ENCODE measurements at places on chromosomes 7 and 10.

DNA sequence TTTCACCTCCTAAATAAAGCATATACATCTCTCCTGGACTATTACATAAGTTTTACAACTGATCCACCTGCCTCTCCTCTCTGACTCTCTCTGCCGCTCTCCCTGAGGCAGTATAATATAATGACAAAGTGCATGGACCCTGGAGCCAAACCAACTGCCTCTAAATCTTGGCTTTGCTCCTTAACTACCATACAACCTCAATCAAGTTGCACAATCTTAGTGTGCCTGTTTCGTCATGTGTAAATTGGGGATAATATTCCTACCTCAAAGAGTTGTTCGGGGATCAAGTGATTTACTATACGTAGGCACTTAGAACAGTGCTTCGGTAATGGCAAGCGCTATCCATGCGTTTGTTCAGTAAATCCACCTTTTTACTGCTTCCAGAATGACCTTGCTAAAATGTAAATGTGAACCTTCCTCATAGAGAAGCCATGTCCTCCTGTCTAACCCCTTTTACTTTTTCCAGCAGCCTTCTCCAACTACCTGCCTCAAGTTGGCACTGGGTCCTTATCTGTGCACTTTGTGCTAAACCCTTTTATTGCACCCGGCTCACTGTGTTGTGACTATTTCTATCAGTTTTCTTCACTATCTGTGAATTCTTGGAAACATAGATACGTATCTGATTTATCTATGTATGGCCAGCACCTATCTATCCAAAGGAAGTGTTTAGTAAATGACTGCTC, 30.6 kb upstream of the DLD start:
- no peak for DNase-seq

DNA sequence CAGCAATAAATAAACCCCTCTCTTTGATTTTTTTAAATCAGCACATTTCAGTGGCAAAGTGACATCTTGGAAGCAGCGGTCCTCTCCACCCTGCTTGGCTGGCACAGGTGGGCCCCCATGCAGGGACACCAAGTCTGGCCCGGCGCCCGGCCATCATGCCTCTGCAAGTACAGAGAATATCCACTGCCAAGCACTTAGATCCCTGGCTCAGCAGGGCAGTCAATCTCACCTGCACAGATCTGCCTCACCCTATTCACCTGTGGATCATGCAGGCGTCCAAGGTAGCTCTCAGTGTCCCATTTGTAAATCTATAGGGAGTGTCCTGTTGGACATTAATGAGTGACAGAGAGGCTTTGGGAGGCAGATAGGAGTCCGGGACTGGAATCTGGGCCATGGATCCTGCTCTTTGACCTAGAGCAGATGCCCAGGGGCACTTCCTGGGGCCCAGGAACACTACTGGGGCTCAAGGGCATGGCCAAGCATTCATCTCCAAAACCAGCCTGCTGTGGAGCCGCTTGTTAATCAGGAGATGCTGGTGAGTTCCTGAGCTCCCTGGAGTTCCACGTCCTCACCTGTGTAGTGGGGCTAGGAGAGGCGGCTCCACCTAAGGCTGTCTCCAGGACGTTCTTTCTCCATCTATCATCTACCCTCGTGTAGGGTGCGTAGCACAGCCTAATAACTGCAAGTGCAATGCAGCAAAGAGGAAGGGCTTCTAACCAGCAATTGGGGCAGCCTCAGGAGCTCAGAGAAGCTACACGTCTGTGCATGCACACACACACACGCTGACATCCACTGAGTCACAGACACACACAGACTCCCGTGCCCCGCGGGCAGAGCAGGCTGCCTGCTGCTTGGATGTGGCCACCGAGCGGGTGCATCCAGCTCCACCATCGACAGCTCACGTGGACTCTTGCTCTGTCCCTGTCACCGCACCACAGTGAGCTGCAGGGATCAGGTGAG, 123.6 kb downstream of the OAT start:
- peak; percentile 82 for DNase-seq

DNA sequence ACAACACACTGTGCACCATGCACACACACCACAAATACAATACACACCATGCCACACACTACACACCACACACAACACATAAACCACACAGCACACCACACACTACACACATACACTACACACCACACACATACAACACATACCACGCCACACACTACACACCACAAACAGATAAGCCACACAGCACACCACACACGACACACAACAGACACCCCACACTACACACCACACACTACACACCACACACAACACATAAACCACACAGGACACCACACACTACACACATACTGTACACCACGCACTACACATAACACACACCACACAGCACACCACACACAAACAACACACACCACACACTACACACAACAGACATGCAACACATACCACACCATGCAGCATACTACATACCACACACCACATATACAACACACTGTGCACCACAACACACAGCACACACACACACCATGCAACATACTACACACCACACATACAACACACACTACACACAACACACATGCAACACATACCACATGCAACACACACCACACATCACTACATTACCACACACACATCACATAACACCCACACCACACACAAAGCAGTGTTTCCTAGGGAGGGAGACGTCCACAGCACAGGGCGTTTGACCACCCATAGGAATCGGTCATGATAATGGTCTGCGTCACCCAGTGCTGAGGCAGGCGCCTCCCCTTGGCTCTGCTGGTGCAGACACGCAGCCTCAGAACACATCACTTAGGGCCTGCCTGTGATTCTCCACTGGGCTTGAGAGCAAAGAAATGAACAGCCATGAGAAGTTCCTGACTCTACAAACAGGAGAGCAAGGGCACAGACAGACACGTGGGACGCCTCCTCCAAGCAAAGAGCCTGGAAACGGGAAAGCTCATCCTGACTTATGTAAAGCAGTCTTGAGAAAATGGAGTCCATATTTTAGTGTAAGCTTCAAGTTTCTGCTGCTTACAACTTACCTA, 458.3 kb downstream of the PTPRN2 start:
- DNase-seq = no peak

DNA sequence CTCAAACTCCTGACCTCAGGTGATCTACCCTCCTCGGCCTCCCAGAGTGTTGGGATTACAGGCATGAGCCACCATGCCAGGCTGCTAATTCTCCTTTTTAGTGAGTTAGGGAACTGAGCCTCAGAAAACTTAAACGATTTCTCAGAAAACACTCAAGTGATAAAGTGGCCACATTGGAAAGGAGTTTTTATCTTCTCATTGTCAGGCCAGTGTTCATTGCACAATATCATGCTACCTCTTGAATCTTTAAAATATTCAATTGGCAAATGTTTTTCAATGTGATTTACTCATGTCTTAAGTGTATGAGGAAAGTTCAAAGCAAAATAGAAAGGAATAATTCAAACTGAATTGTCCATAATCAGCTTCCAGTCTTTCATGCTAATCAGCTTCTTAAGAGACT, 80.7 kb downstream of the ITGB8 start:
- no peak for DNase-seq

DNA sequence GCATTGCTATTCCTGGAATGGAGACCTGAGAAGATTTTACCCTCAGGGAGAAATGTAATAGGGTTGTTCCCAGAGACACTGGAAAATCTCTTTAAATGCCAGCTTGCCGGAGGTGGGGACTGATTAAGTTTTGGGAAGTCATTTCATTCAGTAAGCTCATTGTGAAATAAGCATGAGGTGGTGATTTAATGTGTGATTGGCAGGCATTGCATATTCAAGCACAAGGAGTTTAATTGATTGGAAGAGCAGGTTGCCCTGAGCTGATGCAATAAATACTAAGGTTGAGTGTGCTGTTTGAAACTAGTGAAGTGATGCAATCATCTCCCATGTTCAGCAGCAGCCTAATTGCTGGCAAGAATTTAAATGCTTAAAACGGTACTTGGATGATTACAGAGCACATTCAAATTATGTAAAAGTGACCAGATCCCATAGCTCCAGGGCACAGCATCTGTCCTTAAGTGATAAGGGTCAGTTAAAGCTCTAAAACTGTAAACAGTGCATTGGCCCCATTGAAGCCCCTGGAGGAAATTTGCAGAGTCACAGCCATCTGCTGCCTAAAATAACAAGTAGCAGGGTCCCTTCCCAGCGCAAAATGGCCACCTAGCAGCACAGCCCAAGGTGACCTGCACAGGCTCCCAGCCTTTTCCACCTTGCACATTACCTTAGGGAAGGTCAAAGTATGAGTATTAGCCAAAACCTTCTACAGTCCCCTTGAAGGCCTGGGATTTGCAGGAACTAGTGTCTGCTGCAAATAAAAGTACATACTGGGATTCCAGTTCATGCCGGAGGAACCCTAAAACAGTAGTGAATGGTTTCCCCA, 92.1 kb downstream of the CCDC71L start:
- DNase-seq = no peak

DNA sequence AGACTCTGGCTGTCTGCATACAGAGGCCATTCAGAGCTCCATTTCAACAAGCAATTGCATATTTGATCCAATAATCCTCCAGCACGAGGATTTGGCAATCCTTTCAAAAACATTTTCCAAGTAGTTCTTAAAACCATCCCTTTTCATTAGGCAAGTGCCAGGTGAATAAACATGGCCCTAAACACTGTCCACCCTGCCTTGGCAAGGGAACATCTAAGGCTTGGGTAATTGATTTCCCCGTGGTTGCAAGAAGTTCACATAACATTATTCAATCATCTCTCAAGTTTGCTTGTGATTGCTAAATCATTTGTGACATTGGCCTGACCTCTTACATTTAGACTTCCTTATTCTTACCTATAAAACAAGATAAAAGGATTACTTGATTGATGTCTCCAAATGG, 175.2 kb downstream of the CTTNBP2 start:
- DNase-seq = no peak

Data from osteocyte (in vitro differentiated cells).